HCEC 1CT (cell line): ENCODE measurements at places on chromosomes 4 and X.

- no peak for DNase-seq
These were observed 357.3 kb upstream of the RASGEF1B start for GRCh38 chr4:81828991-81829390.

DNA sequence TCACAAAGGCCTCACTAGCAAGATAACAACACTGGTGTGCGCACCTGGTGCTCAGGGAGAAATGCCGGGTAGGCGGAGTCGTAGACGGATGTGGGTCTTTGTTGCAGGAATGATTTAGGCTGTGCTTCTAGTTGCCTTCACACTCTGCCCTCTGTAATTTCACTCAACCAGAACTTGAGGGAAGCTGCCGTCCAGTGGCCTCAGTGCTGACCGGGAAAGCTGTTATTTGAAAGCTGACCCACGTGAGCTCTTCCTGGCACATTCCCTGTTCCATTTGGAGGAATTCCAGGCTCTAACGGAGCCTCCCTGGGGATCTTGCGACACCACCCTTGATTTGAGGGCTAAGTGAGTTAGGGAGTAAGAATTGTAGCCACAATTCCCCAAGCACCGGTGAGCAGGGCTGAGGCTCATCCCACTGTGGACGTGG lies 15.9 kb downstream of the SH3TC1 start:
- DNase-seq = peak; percentile 51

DNA sequence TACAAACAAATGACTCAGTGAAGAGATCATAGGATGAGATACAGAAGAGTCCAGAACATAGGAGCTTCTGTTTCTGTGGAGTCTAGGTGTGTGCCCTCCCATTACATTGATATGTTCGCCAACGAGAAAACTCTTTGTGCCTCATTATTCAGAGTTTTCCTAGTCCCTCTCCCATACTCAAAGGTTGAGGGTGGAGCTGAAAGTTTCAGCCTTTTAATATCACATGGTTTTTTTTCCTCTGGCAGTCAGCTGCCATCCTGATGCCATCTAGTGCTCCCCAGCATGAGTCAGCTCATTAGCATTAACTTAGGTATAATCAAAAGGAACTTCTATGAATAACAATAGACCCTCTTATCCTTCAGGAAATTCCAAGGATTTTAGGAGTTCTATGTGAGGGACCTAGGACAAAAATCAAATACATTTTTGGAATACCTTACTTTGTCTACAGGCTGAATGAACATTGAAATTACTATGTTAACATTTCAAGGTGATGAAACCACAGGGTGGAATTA lies 559.6 kb upstream of the AMOT start:
- peak; percentile 26 for DNase-seq

GRCh38 chrX:43019021-43019420 lies 241.1 kb upstream of the PPP1R2C start:
- DNase-seq = no peak

GRCh38 chr4:39528061-39528465 lies 824 bp upstream of the UGDH start:
- DNase-seq = peak; percentile 87

DNA sequence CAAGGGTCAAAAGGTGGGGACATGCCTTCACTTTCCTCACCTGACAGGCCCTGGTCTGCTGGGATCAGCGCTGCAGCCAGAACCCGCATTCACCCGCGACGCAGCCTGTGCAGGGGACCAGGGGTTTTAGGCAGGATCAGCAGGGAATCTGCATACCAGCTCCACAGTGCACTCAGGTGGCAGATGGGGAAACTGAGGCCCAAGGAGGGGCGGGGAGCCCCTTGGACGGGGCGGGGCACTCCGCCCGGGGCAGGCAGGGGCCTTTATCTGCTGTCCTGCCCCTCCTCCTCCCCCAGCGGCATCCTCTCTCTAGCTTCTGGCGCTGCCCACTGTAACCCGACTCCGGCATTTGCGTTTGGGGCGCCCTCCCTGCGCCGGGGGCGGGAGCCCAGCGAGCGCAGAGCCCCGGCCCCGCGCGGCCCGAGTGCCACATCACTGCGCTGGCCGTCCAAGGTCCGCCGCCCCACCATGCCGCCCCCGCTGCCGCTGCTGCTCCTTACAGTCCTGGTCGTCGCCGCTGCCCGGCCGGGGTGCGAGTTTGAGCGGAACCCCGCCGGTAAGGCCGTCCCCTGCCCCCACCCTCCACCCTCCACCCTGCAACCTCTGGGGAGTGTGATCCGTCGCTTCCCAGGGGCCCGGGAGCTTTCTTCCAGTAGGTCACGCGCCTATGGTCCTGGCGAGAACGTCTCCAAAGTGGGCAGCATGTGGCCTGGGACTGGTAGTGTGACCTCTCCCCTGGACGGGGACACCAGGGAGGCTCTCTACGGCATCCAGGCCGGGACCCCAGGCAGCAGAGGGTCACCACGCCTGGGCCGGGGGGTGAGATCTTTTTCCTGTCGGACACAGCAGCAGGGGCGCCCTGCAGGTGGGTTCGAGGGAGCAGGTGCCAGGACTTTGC lies at the start of gene CPZ:
Gene CPZ, plus strand, starts transcription at position 400 of the 898 bp plus-strand sequence. Its CDS starts 69 bp downstream, at position 469.
- DNase-seq = no peak

GRCh38 chr4:108276690-108277089 lies 108.0 kb upstream of the LEF1 start:
- DNase-seq = no peak

DNA sequence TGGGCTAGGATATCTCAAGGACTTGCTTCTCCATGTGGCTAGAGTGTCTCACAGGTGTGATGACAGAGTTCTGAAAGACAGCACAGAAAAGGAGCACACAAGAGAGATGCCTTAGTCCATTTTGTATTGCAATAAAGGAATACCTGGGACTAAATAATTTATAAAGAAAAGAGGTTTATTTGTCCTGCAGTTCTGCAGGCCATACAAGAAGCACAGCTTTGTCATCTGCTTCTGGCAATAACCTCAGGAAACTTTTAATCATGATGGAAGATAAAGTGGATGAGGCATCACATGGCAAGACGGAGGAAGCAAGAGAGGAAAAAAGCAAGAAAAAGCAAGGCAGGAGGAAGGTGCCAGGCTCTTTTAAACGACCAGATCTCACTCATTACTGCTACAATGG lies 126.9 kb downstream of the ADAMTS3 start:
- DNase-seq = no peak

DNA sequence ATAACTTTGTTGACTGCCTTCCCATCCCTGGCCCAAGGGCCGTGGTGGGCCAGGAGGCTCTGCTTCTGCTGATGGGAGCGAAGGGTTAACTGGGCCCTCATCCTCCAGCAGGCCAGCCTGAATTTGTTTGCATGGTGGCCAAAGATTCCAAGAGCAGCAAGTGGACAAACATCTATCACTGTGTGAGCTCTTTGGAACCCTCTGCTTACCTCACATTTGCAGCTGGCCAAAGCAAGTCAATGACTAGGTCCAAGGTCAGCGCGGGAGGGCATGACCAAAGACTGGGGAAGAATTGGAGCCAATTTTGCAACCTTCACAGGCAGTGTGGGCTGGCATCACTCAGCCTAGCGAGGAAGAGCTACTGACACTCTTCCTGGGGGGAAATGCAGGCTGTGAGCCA lies 67.8 kb upstream of the ATP6AP2 start:
- DNase-seq = no peak

DNA sequence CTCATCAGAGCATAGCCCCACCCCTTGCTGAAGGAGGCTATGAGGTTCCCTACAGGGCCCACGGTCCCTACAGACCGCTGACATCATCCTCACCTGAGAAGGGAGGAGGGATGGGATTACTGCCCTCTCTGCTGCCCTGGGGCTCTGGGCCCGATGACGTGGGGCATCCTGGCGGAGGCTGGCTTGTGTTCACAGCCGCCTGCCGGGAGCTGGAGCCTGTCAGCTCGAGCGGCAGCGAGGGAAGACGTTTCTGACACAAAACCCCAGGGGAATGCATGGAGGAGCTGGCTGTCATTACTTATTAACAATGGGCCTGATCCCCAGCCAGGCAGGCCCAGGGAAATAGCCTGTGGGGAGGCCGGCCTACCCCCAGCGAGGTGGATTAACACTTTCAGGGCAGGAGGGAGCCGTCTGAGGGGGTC lies 106.6 kb upstream of the ATP6AP2 start:
- no peak for DNase-seq

- DNase-seq = no peak
These were observed 699.1 kb upstream of the AMOT start for GRCh38 chrX:113539599-113540356.

DNA sequence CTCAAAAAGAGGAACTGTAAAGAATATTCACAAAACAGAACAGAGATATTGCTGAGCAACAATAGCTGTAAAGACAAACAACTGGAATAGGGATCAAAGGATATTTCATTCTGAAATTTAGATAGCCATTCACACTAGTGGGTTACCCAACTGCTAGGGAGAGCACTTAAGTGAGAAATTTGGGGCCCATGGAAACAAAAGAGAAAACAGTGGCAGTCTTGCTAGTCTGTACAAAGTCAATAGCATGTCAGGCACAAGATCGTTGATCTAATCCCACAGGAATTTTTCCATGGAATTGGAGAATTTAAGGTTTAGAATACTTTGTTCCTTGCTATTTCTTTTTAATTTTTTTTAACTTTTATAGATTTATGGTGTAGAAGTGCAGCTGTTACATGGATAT lies 467.0 kb downstream of the PCDH18 start:
- no peak for DNase-seq

DNA sequence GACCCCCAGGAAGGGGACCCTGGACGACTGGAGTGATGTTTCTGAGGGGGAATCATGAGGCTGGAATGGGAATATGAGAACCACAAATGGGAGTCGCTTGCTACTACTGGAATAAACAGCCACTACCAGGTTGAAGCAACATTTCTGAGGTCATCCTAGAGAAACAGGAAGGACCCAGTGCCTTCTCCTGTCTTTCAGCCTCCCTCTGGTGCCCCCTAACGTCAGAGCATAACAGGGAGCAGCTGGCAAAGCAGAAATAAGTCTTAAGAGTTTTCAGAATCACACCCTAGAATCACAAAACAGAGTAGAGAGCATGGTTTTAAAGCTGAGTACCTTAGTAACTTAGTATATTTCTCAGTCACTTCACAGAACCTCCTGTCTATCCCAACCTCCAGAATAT lies 347.8 kb upstream of the PITX2 start:
- no peak for DNase-seq

DNA sequence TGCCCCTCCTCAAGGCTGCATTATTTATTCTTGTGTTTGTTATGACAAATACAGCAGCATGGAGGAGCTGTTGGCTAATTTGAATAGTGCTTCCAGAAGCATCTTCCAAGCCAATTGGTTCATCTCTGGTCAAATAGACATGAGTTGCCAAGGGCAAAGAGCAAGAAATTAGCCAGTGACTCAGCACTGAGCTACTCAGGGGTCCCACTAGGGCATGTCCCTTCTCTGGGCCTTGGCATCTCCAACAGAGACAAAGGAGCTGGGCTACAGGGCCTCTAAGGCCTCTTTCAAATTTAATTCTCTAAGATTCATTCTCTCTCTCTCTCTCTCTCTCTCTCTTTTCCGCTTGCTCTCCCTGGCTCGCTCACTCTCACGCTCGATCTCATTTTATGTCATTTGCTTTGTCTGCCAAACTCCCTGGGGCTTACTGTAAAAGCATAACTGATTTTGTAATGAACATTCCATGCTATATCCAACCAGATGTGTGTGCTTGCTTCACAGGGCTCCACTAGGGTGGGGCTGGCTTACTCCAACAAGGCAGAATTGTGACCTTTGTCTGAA lies 86.7 kb upstream of the MAGEA4 start:
- peak; percentile 67 for DNase-seq

- DNase-seq = no peak
These were observed 409.1 kb upstream of the TEX13C start for GRCh38 chrX:124910611-124911010.

- no peak for DNase-seq
These were observed 416.4 kb downstream of the CCSER1 start for GRCh38 chr4:90543419-90544170.

GRCh38 chrX:48475296-48475695 lies 703 bp upstream of the FTSJ1 start:
- no peak for DNase-seq

DNA sequence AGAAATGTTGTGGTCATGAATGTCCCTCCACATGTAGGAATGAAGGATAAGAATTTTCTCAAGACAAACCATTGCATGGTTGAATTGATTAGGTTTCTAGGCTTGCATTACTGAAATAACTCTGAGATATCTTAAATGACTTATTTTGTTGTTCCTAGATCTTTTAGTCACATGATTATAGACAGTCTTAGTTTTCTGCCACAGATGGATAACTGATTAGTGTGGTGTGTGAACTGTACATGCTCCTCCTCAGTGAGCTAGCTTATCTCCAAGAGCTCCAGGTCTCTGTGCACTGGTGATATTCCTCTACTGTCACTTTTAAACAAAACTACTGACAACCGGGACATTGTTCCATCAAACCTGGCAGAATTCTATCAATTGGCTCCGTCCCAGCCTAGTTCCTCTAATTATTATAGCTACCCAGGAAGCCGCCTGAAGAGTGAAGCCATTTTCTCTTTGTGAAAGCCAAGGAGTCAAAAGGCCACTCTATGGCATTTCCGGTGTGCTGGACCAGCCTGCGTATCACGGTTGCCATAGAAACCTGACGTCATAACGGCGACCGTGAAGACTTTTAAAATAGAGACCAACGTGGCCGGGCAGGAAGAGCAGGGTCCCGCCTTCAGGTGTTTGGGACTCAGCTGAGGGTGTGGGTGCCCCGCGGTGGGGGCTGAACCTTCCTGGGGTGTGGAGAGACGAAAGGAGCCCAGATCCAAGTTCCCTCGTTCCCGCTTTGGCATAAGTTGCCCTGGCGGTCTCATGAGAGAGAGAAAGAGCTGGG lies 28.1 kb downstream of the BEX3 start:
- DNase-seq = peak; percentile 78

DNA sequence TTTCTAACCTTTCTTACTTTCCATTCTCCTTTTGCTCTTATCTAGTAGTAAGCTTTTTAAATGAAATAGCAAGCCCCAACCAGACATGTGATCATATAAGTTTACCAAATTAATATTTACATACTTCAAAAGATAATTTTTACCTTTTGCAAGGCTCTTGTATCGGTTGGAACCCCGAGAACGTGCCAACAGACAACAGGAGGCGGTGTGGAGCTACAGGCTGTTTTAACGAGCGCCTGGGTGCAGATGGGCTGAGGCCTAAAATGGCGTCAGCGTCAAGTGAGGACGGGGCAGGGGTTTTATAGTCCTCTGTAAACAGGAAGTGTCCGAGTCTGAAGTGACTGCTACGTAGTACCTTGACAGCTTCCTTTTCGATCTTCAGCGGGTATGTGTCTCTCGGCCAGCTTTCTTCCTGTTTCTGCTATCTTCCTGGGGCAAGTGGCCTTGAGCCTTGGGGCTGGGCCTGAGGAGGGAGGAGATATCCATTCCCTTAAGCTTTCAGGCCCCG lies 342.7 kb downstream of the GALNTL6 start:
- DNase-seq = no peak

DNA sequence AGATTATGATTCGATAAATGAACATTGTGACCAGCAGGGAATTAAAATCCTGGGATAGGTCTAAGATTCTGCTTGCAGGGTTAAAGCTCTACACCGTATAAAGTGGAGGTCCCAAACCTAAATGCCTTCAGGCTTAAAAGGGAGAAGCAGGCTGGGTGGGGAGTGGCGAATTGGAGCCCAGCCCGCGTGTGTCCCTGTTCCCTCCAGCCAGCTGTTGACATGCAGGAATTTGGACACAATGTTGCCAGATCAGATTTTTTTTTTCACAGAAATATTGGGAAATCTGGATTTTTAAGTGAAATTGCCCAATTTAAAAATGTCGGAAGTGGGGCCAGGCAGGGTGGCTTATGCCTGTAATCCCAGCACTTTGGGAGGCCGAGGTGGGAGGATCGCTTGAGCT lies 60.5 kb downstream of the ELF4 start:
- DNase-seq = no peak
